ENCODE measurements at places on chromosomes 7 and 10.

DNA sequence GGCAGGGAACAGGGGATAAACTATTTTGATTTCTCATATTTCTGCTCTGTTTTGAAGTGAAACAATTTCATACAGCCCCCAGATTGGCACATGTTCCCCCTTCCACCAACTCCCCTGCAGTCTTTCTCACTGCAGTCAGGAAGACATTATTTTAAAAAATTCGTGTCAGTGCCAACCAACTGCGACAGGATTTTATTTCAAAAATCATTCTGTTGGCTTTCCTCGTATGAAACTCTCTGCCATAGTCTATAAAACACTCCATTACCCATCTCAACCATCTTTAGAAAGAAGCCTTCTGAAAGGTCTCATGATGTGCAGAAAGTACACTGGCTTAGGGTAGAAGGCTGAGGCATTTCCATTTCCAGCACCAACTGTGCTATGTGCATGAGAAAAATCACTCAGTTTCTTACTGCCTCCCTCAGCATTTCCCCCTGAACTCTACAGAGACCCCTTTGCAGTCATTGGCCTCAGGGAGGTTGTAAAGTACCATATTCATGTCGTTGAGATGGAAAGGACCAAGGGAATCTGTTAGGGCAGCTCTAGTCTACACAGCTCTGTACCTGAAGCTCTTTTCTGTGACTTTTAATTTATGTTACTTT lies 46.9 kb downstream of the STEAP1B start:
- DNase-seq, result no peak

- peak; percentile 74 for DNase-seq
These were observed 65.0 kb upstream of the EN2 start for GRCh38 chr7:155392726-155393570.

DNA sequence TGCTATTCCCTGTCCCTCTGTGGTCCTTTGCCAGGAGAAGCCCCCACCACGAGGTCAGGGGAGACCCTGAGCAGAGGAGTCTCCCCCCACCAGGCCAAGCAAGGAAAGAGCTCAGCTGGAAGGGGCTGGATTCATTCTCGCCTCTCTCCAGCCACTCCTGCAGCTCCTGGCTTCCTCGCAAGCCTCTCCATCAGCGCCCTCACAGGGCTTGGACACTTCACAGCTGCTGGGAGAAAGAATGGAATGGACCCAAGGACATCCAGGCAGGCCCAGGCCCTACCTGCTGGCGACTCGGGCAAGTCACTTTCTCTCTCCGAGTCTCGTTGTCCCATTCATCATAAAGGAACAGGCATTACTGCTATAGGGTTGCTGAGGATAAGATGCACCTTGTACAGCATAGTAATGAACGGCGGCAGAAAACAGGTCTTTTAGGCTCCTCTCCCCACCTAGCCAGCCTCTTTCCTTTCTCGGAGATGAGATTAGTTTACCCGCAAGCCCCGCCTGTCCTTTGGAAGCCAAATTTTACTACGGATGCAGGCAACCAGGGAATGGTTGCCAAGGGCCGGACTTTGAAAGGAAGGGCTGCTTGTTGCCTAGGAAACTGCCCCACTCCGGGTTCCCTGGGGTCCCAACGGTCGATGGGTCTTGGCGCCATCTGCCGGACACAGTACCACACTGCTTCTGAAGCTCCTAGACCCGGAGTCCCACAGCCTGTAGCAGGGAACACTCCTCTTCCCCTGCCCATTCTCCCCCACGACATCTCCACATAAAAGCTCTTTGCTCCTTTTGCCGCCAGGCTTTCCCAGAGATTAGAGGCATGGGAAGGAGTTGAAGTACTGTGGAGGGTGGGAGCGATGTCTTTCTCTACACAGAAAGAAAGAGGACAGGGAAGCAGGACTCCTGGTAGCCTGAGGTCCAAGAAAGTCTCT lies 22.3 kb downstream of the IMPDH1 start:
- DNase-seq, result peak; percentile 40

DNA sequence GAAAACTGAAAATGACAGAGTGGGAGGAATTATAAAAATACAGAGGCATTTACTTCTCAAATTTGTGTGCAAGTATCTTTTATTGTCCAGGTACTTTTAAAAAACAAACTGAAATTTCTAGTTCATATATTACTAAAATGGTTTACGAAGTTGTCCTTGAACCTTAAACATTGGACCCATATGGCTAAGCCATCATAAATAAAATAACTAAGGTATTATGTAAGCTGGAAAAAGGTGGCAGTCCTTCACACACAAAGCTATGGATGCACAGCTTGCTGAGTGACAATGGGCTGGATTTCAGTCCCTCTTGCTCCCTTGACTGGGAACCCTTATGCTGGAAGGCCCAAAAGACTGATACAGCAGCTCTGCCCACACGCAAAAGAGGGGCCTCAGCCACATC lies 66.1 kb downstream of the COBL start:
- DNase-seq, result no peak

GRCh38 chr10:103442031-103442461 lies 10.1 kb downstream of the CALHM2 start:
- no peak for DNase-seq

GRCh38 chr7:31683445-31684225 lies 3.4 kb upstream of the PPP1R17 start:
- DNase-seq, result no peak

- DNase-seq, result no peak
These were observed 66.3 kb upstream of the IL6 start for GRCh38 chr7:22660732-22661131.

- no peak for DNase-seq
These were observed 29.1 kb downstream of the TRUB1 start for GRCh38 chr10:114967071-114967470.

Measured in RCC 7860 (cell line).